Colonic mucosa (tissue), 4 donors: ENCODE measurements at places on chromosomes 6 and 20. TPM values are rescaled to one million over a fixed set of nuclear protein-coding genes. Genes with fewer than 3 reads are reported as not detected.

Gene DLL1
- 16.1 TPM for total RNA-seq

DNA sequence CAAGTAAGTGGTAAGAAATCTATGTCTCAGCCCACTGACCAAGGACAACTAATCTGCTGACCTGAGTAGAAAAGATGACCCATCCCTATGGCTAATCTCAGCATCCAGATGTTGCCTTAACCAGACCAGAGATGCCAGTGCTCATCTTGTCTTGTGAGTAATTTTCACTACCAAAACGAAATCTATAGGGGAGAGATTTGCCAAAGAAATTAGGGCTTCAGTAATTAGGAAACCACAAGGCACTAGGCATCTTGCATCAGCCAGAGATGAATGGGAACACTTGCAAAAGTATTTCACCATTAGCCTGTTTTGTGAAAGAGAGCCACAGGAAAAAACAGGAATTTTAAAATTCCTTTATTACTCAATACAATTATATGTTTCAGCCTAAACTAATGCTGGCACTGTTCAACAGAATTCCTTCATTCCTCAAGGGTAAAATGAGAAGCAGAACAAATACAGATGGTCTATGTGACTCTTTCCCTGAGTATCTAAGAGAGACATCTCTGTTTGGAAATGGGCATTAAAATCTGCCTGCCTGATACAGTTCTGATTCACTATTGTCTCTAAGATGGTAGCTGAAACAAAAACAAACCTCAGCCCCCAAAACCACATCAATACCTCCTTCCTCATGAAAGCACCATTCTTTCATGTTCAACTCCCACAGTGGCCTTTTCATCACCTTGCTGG lies 87.8 kb downstream of the GMDS start:
- no peak for DNase-seq

Gene LAMA5
- total RNA-seq = 35.5 TPM

- DNase-seq = no peak
Measured at GRCh38 chr6:56214041-56214702, 33.2 kb downstream of the COL21A1 start.

DNA sequence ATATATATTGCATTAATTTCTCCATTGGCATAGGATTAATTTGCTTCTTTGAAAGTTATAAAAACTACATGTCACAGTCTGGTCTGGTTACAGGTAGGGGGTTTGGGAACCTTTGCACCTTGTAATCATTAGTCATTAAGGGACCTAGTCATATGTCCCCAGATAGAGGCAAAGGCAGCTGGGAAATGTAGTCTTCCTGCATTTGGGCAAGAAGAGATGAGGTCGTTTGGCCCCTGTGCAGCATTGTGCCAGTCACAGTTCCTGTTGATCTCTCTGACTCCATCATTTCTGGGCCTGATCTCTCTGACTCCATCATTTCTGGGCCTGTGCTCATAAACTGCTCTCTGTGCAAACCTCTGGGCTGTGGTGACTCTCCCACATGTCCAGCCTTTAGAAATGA lies 73.2 kb downstream of the BCKDHB start:
- no peak for DNase-seq

Gene KCNB1
- total RNA-seq = 1.9 TPM

Gene CAP2
- total RNA-seq = 2.7 TPM
